ENCODE measurements at places on chromosomes 12 and 14.

DNA sequence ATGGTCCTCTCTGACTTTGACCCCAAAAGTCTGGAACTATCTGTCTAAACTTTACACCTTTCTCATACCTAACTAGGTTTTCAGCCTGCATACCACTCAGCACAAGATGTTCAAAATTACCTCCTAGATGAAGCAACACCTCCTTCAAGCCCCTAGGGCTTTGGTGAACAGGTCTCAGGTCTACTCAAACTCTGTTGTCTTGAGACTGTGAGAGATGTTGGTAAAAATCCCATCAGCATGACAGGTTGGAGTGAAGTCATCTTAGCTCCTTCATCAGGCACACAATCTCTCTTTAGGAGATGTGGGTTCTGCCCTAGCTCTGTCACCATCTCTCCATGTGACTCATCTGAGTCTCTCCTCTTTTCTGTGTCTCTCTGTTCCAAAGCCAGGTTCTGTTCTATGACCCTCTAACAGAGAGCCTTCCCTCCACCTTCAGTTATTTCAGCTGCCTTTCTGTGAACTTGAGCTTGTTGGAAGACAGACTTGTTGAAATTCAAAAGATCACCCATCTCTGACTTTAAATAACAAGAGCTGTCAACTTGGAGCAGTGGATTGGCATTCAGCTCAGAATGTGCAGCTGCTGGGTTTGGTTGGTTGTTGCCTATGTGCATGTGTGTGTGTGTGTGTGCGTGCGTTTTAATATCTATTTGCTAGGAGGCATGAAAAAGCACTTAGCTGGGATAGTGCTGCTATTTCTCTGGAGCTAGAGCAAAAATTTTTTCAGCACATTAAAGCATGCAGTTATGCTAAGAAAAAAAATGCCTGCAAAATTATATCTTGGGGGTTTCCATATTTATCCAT, 130.7 kb downstream of the CRACR2A start:
- DNase-seq = no peak

GRCh38 chr12:108801736-108802100, 55.7 kb downstream of the SSH1 start:
- DNase-seq = no peak

- no peak for DNase-seq
Observed at GRCh38 chr12:52686063-52686462, 5.9 kb upstream of the KRT1 start.

GRCh38 chr12:1384910-1385309, 209.5 kb downstream of the FBXL14 start:
- DNase-seq = no peak

GRCh38 chr14:92589213-92589852, 75.8 kb downstream of the RIN3 start:
- DNase-seq = no peak

- DNase-seq = no peak
Observed at GRCh38 chr12:71449373-71450070, 9.9 kb downstream of the LGR5 start.

- no peak for DNase-seq
Observed at GRCh38 chr12:50604640-50604920, 99.8 kb downstream of the DIP2B start.

- DNase-seq = peak; percentile 60
Observed at GRCh38 chr12:68866950-68867349, 59.0 kb downstream of the MDM2 start.
